ENCODE measurements at places on chromosomes 6 and 20. TPM values are rescaled to one million over a fixed set of nuclear protein-coding genes. Genes with fewer than 3 reads are reported as not detected.

DNA sequence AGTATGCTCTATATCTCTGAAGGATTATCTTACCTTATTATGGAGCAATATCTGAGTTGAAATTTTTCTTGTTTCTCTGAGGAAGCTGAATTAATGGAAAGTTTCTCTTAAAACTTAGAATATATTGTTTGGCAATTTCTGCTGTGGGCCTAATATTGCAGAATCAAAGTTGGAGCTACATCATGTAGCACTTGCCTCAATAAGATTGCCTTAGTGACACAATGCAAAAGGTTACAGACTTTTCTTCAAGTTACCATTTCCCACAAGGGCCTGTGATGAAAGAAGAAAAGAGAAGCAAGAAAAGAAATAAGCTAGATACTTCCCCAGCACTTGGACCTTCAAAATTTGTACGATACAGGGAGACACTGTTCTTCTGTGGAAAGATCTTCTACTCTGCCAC is 151.2 kb downstream of the SOBP start:
- H3K36me3 ChIP-seq: no peaks in the 10 kb centered on the region
- DNase-seq: no peak
- no peak overlapping the region for H3K27ac ChIP-seq
- H3K4me3 ChIP-seq: no peak overlapping the region

DNA sequence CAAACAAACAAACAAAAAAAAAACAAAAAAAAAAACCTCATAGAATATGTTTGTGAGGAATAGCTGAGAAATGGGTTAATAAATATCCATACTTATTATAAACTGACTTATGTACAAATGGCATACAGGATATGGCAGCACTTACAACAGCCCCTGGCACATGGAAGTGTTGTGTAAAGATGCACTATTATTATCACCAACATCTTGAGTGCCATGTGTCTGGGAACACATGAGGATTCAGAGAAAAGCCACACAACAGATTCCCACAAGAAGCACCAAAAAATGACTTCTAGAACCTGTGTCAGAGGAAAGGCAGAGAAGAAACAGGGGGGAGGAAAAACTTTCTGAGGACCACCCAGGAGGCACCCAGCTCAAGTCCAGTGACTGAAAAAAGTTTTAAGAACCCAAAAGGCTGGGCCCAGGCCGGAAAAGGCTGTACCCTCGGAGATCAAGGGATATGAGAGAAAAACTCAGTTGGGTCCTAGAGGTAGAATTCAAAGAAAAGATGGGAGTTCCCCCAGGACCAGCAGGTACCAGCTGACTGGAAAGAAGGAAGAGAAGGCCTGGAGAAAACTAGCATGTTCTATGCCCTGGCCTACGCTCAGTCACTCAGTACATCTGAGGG is 9.4 kb upstream of the TAF8 start:
- H3K27ac ChIP-seq: no peak overlapping the region
- H3K27me3 ChIP-seq: peaks cover 2% of the 10 kb centered on the region
- no peak overlapping the region for H3K4me3 ChIP-seq
- DNase-seq: no peak

- no peak overlapping the region for H3K4me3 ChIP-seq
- no peak overlapping the region for H3K27ac ChIP-seq
- no peak for DNase-seq
- H3K36me3 ChIP-seq: no peaks in the 10 kb centered on the region
- H3K27me3 ChIP-seq: peaks cover 1% of the 10 kb centered on the region
These were observed 126.5 kb upstream of the HDGFL1 start for GRCh38 chr6:22442826-22443225.

The NKX2-2 gene
- total RNA-seq: 0.82 TPM

The ARHGAP40 gene
- 0.64 TPM for total RNA-seq

The GCNT2 gene
- total RNA-seq: 71.1 TPM

The GSTA1 gene
- total RNA-seq: 1.1 TPM
